A549 treated with Hydrocortisone at 1 μM for 4 hours (cell line): ENCODE measurements at places on chromosomes 7 and 10. TPM values are rescaled to one million over a fixed set of nuclear protein-coding genes. Genes with fewer than 3 reads are reported as not detected.

Gene FAM24A
- total RNA-seq = not detected in 5 replicates

Gene CALHM1
- total RNA-seq = not detected in 5 replicates

Gene FGL2
- total RNA-seq = not detected in 5 replicates

Gene GRID1
- total RNA-seq = 0.21 to 0.39 TPM (median 0.25 TPM) in 5 replicates

Gene ICA1
- 1.2 to 1.7 TPM (median 1.5 TPM) in 5 replicates for total RNA-seq

Gene NPC1L1
- total RNA-seq = 0.05 to 0.11 TPM (median 0.08 TPM) in 5 replicates

Gene TMEM60
- total RNA-seq = 24.1 to 28.8 TPM (median 27.3 TPM) in 5 replicates

Gene WEE2
- total RNA-seq = not detected in 5 replicates

Gene TRIM74
- 0.31 to 0.55 TPM (median 0.51 TPM) in 5 replicates for total RNA-seq

Gene CALHM3
- total RNA-seq = 0.22 to 0.50 TPM (median 0.41 TPM) in 5 replicates

Gene ZNF467
- total RNA-seq = 1.0 to 1.5 TPM (median 1.3 TPM) in 5 replicates

Gene RELN
- 0.01 to 0.15 TPM (median 0.01 TPM) in 4 of 5 replicates, not detected in the other for total RNA-seq

Gene NANOS1
- 1.5 to 3.3 TPM (median 2.8 TPM) in 5 replicates for total RNA-seq

Gene NPTX2
- 0.12 to 0.23 TPM (median 0.17 TPM) in 5 replicates for total RNA-seq

Gene PIP
- total RNA-seq = 0.35 to 0.64 TPM in 2 of 5 replicates, not detected in the others

Gene TRPV5
- not detected in 5 replicates for total RNA-seq

Gene PDE6C
- not detected in 5 replicates for total RNA-seq

Gene HOGA1
- 1.9 to 2.8 TPM (median 2.4 TPM) in 5 replicates for total RNA-seq

Gene PSMC2
- total RNA-seq = 154 to 194 TPM (median 159 TPM) in 5 replicates

Gene EN2
- 0.68 to 0.97 TPM (median 0.83 TPM) in 5 replicates for total RNA-seq

Gene XPNPEP1
- 33.7 to 43.3 TPM (median 35.4 TPM) in 5 replicates for total RNA-seq

Gene SPDYE5
- not detected in 5 replicates for total RNA-seq

Gene CHST15
- 7.0 to 8.9 TPM (median 8.0 TPM) in 5 replicates for total RNA-seq

Gene KMT2C
- 5.5 to 9.8 TPM (median 7.7 TPM) in 5 replicates for total RNA-seq

Gene HTR7
- total RNA-seq = 0.12 to 0.24 TPM (median 0.17 TPM) in 5 replicates

Gene CPA2
- 0.08 to 0.30 TPM (median 0.16 TPM) in 3 of 5 replicates, not detected in the others for total RNA-seq

Gene CXCL12
- 0.06 to 0.24 TPM (median 0.13 TPM) in 5 replicates for total RNA-seq

Gene ACSM6
- not detected in 5 replicates for total RNA-seq

Gene RTKN2
- total RNA-seq = 0.84 to 0.93 TPM (median 0.91 TPM) in 5 replicates

Gene SORCS3
- total RNA-seq = not detected in 5 replicates

Gene MOGAT3
- total RNA-seq = not detected in 5 replicates

Gene FKBP6
- total RNA-seq = not detected in 5 replicates

Gene DNAH11
- 0.05 to 0.63 TPM (median 0.25 TPM) in 5 replicates for total RNA-seq

Gene FAM25G
- total RNA-seq = 0.85 to 1.5 TPM (median 1.1 TPM) in 3 of 5 replicates, not detected in the others

Gene SPDYE18
- 0.15 to 0.24 TPM in 2 of 5 replicates, not detected in the others for total RNA-seq

Gene MMP21
- 0.05 TPM in 1 of 5 replicates, not detected in the others for total RNA-seq

Gene CYP17A1
- total RNA-seq = not detected in 5 replicates
